ENCODE measurements at places on chromosomes 11 and 22.
A peak's percentile ranks its signal among the peaks of the same experiment; 100 is the strongest.

DNA sequence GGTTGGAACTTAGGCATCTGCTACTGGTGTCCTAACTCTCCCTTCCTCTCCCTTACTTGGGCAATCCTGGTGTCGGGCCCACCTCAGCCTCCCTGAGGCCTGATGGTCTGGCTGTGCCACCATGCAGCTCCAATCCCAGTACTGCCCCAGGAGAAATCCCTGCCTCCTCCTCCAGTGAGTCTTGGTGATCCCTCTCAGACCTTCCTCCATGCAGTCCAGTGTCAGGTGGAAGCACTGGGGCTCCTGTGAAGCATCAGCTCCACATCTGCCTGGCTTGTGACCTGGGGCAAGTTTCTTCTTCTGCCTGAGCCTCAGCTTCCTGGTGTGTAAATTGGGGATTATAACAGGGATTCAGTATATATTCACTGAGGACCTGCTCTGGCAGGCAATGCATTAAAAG is 1.8 kb upstream of the PELI3 start:
- DNase-seq, result no peak

- DNase-seq, result no peak
Observed at GRCh38 chr11:13686776-13687175, 18.3 kb downstream of the FAR1 start.

DNA sequence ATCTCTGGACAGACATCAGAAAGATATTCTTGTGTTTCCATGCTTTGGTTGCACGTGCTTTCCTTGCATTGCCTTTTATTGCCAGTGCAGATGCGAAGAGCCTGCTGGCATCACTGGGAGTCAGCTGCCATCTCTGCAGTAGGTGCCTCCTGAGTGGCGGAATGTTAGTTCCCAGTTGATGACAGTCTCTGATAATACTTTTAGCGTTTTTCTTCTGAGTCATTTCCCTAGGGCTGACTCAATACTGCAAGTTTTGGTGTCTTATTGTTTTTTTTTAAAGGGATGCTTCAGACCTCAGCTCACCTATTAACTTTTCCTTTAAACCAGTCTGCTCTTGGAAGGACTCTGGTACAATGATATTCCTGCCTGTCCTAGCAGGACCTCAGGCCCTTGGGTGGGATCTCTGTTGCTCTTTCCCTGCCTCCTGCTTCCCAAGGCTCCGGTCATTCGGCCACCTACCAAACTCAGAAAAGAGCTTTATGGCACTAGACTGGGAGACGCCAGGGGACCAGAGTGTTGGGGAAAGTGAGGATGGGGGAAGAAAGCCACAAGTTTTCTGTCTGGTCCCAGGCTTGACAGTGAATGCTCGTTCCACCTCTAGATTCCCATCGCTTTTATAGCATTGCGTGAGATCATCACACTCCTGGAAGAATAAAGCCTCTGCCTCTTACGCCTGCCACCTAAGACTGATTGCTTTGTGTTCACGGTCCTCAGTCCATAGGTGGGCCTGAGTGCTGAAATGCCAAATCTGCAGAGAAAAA is 308.7 kb downstream of the DDX10 start:
- peak; percentile 81 for DNase-seq

GRCh38 chr11:19101796-19102520 is 15.0 kb upstream of the ZDHHC13 start:
- DNase-seq, result no peak

- DNase-seq, result no peak
Observed at GRCh38 chr22:45993143-45993692, 16.3 kb upstream of the WNT7B start.

GRCh38 chr11:12942157-12942556 is 67.0 kb upstream of the RASSF10 start:
- DNase-seq, result no peak

GRCh38 chr11:68469122-68469521 is 8.6 kb downstream of the PPP6R3 start:
- no peak for DNase-seq

GRCh38 chr11:111299101-111300026 is 1.0 kb downstream of the POU2AF3 start:
- DNase-seq, result no peak

GRCh38 chr11:77470504-77470903 is 3.4 kb downstream of the PAK1 start:
- no peak for DNase-seq

- peak; percentile 19 for DNase-seq
Observed at GRCh38 chr11:27282806-27283205, 80.2 kb downstream of the CCDC34 start.

- no peak for DNase-seq
Observed at GRCh38 chr11:77791301-77791700, 29.2 kb downstream of the RSF1 start.

DNA sequence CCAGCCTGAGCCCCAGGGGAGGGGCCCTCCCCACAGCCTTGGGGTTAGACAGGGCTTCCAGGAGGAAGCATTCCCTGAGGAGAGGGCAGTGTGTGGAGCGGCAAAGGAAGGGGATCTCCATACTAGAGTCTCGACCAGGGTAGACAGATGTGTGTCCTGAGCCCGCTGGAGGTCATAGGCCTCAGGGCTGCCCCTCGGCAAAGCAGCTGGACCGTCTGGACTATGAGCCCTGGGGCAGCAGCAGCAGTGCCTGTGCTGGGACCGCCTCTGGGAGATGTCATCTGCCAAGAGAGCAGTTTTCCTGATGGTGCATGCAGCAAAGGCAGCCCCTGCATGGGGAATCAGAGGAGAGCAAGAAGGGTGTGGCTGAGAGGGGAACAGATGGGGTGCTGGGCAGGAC is 20.8 kb upstream of the TCF20 start:
- DNase-seq, result no peak

GRCh38 chr11:128483211-128483788 is 104.1 kb downstream of the ETS1 start:
- DNase-seq, result no peak

- DNase-seq, result no peak
Observed at GRCh38 chr22:21990445-21991303, 8.1 kb upstream of the TOP3B start.

- no peak for DNase-seq
Observed at GRCh38 chr11:61010466-61011228, 39.2 kb downstream of the CD6 start.

DNA sequence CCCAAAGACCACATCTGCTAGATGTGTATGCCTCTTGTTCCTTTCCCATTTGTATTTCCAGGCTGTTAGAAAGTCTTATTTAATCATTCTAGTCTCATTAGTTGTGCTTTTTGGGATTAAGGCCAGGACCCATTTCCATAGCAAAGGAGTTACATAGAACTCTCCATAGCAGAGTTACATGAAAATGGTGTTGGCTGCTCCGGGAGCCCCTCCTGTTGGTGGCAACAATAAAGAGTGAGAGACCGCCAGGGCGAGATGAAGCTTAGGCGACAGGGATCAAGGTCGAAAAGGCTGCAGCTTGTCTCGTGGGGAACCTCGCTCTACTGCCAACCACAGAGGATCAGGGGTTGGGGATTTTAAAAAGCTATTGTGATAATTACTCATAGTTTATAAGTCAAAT is 58.3 kb downstream of the GRIK4 start:
- no peak for DNase-seq

DNA sequence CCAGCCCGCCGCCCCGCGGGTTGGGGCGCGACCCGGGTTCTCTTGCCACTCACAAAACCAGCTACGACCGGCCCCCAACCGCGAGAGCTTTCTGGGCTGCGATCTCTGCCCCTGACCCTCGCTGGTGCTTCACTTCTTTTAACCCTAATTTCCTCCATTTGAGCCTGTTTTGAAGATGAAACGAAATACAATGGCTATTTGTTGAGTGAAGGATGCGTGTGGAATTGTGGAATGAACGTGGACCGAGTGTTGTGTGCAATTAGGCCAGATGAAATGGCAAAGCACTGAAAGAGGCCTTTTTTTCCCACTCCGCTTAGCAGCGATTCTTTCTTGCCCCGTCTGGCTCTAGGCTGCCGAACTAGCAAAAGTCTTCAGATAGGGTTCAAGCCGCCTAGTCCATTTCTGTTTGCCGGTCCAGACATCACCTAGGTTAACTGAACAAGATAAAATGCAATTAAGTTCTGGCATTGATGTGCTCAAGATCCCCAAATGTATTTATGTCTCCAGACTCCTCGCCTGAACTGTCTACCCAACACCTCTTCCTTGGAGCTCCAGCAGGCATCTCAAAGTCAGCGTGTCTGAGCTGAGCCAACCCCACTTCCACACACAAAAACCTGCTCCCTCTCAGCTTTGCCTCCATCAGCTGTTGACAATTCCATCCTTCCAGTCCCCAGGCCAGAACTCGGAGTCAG is 471 bp upstream of the TMEM184B start:
- no peak for DNase-seq

DNA sequence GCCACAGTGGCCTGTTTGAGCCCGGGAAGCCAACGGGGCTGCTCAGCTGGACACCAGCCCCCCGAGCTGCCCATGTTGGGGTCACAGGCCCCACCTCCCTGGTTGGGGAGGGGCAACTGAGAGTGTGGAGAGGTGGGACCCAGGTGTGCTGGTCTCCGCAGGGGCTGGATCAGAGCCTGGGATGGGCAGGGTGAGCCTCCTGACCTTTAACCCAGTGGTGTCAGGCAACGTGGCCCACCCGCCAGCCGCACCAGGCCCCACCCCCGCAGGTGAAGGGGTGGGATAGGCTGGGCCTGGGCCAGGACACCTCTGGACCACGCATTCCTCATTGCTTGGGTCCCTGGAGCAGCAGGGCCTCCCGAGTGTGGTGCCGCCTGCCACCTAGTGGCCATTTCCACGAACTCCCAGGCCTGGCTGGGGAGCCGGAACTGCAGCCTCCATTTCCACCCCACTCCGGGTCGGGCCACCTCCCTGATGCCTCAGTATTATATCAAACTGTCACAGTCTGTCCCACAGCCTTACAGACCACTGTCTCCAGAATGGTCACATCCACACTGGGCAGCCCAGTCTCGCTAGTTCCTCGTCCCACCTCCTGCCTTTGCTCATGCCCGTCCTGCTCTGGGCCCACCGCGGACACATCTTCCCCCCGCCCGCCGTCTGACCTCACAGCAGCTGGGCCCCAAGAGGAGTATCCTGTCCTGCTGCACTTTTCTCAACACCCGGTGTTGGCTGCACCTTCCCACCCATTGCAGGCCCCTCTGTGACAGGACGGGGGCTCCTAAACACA is 13.3 kb upstream of the PPP6R3 start:
- DNase-seq, result peak; percentile 48

GRCh38 chr11:18063862-18064434 is 17.9 kb upstream of the TPH1 start:
- no peak for DNase-seq

DNA sequence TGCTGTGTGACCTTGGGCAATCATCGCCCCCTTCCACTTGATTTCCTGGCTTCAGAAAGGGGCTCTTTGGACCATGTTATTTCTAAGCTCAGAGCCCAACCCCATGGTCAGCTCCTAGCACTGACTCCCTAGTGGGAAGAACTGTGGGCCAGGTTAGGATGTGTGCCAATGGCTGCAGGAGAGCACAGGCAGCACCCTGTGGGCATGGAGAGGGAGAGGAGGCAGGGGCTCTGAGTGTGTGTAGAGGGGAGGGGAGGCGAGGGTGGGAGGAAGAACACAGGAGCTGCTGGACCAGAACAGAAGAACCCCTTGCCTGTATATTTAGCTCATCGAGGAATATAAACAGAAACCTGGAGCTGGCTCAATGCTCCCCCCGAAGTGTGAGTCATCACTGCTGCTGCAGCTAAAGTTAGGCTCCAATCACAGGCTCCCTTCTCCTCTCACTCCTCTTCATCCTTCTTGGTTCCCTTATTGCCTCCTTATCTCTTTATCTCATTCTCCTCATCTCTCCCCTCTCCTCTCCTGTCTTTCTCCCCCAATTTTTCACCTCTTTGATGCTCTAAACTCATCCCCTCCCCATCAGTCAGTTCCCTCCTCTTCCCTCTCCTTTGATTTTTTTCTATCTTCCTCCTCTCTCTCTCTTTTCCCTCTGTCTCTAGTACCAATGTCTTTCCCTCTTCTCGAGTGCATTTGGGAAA is 14.5 kb upstream of the RPS19BP1 start:
- peak; percentile 66 for DNase-seq

GRCh38 chr22:49973018-49973961 is 12.7 kb downstream of the PIM3 start:
- DNase-seq, result no peak

GRCh38 chr11:61675826-61676225 is 4.4 kb upstream of the DAGLA start:
- peak; percentile 14 for DNase-seq

DNA sequence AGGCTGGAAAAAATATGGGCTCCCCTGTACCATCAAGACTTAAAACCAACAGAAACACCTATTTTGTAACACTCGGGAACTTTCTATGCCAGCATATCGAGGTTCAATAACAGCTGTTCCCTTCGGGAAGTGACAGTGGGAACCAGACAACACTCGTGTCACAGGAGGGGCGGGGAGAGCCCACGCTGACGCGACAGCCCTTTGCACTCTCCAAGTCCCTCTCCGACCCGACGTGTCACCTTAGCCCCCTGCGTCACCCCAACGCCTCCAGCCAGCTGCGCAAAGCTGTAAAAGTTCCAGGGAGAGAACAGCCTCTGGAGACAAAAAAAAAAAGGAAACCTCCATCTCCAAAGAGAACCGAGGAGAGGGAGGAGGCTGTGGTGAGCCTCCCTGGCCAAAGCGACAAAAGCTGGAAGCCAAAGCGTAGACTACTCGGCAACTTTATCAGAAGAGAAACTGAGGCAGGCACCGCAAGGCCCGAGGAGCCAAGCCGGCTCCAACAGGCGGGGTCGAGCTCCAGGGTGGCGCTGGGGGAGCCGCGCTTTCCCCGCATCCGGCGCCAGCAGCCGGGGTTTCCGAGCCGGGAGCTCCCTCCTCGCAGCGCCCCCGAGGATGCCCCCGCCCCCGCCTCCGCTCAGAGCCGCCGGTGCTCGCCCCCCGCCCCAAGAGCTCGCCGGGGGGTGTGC is 751 bp downstream of the ARFGAP3 start:
- DNase-seq, result peak; percentile 21

DNA sequence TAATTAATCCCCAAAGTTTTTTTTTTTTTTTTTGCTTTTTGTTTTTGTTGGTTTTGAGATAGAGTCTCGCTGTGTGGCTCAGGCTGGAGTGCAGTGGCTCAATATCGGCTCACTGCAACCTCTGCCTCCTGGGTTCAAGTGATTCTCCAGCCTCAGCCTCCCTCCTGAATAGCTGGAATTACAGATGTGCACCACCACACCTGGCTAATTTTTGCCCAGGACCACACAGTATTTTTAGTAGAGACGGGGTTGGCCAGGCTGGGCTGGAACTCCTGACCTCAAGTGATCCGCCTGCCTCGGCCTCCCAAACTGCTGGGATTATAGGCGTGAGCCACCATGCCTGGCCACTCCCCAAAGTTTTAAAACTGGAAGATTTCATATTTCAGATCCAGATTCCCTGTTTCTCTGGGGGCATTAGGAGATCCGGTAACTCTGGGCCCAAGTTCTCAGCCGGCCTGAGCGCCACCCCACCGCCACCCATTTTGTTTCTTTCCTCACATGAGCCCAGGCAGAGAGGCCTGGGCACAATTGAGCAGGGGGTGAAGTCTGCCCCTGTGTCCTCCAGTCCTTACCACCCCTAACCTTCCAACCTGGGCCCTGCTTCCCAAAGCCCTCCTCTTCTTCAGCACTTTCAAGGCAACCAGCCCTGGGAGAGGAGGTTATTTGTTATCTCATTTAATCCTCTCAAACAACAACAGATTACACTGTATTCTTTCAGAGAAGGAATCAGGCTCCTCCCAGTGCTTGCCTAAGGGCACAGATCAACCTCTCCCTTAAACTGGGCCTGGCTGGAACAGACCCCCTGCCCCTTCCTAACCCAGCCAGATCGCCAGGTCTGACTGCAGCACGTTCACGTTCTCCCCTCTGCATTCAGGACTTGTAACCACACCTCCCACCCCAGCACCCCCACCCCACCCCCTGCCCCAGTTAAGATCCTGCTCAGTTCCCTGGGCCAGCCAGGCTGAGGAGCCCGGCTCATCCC is 1.9 kb upstream of the CSNK1E start:
- no peak for DNase-seq

All from HCEC 1CT (cell line).